ENCODE measurements at places on chromosomes 16 and 17.

DNA sequence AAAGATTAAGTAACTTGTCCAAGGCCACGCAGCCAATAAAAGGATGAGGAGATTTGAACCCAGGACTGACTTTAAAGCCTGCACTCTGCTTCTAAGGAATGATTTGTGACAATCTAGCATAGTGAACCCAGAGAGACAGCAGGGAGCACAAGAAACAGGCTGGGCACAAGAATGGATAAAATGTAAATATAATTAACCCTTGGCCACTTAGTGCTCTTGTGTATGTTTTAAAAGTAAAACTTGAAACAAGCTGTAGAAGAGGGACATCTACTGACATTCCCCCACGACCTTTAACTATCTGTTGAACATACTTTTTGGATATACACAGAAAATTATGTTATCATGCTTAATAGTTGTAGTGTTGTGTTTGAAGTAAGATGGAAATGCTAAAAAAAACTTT is 141.9 kb upstream of the PMFBP1 start:
- no peak for DNase-seq

DNA sequence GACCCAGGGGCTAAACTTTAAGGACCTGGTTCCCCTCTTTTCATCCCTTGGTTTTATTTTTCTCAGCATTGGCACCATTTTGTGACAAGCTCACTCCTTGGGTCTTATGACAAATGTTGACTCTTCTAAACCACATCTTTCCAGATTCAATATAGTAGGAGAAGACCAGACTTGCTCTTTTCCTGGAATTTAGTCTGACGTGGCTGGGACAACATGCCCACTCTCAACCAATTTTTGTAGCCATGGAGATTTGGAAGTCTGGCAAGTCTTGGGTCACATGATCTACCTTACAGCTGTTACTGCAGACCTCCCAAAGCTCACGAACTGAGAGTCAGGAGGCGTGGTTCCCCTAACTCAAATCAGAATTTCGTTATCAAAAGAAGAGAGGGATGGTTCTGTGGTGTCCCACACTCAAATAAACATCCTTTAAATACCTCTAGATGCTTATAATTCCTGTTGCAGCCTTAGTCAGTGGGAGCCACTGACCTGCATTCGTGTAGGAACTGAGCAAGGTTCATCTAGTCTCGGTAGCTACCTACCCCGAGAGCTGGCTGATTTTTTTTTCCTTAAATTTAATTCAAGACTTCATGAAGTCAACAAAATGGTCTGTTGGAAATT is 683.5 kb downstream of the MAF start:
- no peak for DNase-seq

GRCh38 chr16:67844497-67844896 is 2.2 kb upstream of the NUTF2 start:
- peak; percentile 23 for DNase-seq

DNA sequence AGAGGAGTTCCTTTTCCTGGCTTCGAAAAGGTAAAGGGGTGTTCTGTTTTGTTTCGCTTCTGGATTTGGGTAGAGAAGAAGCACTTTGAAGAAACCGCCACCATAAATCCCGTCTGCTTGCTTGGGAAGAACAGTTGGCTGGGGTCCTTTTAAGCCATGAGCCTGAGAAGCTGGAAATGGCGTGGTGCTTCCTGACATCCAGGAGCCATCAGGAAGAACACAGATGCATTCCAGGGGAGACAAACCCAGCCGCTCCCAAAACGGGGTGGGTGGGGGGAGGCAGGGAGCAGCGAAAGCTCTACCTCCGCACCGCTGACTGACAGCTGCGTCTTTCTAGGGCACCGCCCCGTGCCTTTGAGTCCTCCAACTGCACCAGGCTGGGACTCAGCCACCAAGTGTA is 91.6 kb downstream of the ZDHHC7 start:
- no peak for DNase-seq

- no peak for DNase-seq
Measured at GRCh38 chr16:63612462-63613227, 1509.2 kb downstream of the CDH11 start.

GRCh38 chr16:11129378-11129781 is 126.6 kb downstream of the SOCS1 start:
- no peak for DNase-seq

- DNase-seq = no peak
Measured at GRCh38 chr17:49079840-49080663, 52.5 kb upstream of the B4GALNT2 start.

DNA sequence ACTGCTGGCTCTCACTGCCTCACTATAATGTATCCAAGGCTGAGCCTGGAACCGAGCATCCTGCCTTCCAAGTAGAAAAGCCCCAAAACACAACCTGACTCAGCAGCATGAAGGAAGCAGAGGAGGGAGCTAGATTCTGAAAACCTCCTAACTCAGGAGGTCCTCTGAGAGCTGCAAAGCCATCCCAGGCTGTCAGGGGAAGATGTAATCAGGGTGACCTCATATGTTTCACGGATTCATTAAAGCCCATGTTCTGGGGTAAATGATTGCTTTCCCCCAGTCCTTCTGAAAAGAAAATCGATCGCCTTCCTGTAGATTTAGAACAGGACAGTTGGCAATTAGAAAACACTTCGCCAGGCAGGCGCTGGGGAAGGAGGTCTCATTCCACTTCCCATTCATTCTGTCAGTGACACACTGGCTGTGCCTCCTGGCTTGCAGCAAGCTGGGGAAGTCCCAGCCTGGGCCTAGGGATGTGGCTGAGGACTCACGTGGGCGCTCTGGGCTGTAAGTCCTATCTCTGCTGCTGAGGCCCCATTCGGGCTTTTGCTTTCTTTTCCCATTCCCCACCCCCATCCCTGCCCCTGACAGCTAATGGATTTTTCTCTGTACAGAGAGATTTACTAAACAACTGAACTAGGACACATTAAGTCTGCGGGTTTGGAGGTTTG is 75.7 kb upstream of the TMEM132E start:
- peak; percentile 22 for DNase-seq

- no peak for DNase-seq
Measured at GRCh38 chr17:79619196-79619595, 8.3 kb upstream of the RBFOX3 start.

DNA sequence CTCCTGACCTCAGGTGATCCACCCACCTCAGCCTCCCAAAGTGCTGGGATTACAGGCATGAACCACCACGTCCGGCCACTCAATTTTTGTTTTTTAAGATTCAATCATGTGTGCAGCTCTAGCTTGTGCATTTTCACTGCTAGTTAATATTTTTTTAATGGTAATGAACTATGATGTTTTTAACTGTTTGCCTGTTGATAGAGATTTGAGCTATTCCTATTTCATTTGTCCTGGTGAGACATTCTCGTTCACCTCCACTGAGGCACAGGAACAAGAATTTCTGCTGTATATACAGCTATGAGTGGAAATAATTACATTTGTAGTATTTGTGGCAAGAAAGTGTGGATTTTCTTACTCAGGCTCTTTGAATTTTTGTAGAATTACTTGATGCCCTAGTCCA is 137.7 kb upstream of the MYOCD start:
- DNase-seq = no peak

GRCh38 chr17:29592850-29593551 is at the start of gene ANKRD13B:
ANKRD13B (plus strand) TSS chr17:29593132; CDS start chr17:29593622, 490 bp downstream.
- peak; percentile 76 for DNase-seq

- no peak for DNase-seq
Measured at GRCh38 chr16:22736791-22737190, 77.2 kb upstream of the HS3ST2 start.

DNA sequence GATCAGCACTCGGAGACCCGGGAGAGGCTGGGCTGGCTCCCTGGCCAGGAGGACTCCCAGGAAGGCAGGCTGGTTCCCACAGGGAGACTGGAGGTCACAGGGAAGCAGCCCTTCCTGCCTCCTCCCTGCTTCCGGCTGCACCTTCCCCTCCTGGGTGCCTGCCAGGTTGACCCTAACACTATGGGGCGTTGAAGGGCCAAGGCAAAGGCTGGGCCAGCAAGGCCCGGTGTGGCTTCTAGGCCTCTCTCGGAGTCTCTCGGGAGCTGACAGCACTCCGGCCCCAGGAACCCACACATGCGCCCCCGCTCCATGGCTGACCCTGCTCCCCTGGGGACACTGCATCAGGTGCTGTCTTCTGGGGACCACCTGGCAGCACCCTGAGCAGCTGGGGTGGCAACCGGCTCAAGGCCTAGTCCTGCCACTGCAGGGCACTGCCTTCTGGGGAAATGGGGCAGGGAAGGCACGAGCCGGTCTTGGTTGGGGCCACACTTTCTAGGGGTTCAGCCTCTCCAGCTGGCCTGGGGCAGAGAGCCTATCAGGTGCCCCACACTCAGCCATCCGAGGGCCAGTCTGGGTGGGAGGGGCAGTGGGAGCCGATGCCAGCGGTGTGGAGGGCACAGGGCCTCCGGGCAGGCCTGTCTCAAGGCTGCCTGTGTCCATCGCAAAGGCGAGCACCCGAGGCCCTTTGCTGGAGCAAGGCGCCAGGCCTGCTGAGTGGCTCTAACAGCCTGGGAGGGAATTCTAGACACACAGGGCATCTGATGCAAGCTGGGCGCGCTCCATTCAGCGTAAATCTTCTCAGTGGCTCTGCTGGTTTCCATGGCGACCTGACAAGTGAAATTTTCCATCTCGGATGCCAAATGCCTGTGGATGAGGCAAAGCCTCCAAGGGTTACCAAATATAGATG is 5.6 kb upstream of the MTSS2 start:
- DNase-seq = no peak

- no peak for DNase-seq
Measured at GRCh38 chr17:30360086-30360808, 18.5 kb upstream of the CPD start.

DNA sequence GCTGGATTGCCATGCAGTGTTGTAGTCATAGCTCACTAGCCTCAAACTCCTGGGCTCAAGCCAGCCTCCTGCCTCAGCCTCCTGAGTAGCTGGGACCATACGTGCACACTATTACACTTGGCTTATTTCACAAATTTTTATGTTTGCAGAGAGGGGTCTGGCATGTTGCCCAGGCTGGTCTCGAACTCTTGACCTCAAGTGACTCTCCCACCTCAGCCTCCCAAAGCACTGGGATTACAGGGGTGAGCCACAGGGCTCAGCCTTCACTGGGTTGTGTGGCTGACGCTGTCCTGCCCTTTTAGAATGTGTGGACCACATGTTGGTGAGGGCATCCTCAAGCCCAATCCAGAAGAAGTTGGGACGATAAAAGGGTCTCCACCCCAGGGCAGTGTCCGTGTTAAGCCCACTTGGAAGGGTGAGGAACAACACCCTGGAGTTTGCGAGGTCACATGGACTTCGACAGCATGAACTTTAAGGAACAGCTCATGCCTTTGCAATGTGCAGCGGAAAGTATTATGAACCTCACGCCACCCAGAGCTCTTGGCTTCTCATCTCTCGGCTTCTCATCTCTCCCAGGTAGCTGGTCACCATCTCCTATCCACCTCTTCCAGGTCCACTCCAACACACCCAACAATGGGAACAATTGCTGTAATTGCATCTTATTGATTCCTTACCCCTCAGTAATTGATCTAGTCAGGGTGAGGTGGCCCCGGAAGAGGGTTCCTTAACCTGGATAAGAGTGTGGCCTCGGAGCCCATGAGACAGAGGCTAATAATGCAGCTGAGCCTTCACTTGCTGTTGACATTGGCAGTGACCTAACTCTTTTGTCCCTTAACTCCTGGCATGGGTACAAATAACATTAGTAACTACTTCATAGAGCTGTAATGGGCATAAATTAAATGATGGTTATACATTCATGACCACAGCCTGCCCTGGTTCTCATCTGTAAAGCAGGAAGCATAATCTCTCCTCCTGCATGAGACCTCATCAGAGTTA is 6.7 kb downstream of the FOXL1 start:
- DNase-seq = no peak

GRCh38 chr16:87952751-87953150 is 1.5 kb downstream of the BANP start:
- DNase-seq = no peak

DNA sequence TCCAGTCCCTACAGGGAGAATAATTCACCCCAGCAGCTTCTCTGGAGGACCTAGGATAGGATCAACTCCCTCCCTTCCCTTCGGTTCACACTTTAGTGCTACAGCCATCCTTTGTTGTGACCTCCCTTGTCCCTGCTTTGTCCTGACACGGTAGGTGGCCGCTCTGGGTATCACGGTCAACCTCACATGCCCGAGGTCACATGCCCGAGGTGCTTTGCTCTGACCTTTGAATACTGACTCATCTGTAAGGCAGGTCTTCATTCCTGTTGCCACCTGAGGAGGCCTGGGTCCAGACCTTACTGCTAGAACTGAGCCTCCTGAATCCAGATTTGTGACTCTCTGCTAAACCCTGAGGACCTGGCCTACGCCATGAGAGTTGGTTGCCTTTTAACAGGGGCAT is 19.7 kb downstream of the ALKBH5 start:
- no peak for DNase-seq

GRCh38 chr16:73019457-73020362 is 28.2 kb downstream of the ZFHX3 start:
- DNase-seq = no peak

GRCh38 chr17:75736173-75736835 is 15.0 kb downstream of the ITGB4 start:
- DNase-seq = no peak

- DNase-seq = no peak
Measured at GRCh38 chr16:78161023-78161729, 61.7 kb downstream of the WWOX start.

- DNase-seq = peak; percentile 60
Measured at GRCh38 chr16:53509906-53510703, 7.1 kb upstream of the AKTIP start.

DNA sequence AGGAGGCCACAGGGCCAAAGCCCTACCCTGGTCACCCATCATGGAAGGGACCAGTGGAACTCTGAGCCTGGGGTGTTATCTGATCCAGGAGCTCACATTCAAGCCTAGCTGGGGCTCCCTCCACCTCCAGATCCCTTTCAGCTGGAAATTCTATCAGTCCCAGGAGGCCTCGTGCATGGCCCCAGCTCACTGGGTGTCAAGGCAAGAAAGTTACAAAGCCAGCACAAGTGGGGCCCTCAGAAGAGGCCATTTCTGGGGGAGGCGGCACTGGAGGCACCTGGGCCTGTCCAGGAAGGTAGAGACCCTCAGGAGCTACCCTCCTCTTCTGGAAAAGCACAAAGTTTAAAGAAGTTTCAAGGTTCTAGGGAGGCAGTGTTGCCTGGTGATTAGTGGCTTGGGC is 4.8 kb downstream of the CA7 start:
- DNase-seq = no peak

GRCh38 chr17:58060596-58061191 is 22.5 kb upstream of the DYNLL2 start:
- DNase-seq = no peak

- DNase-seq = no peak
Measured at GRCh38 chr17:78974635-78975591, 4.8 kb downstream of the LGALS3BP start.

Measured in activated T-cell treated with anti-CD3 and anti-CD28 coated beads, Interleukin-2, amount 50 U/mL, for 48 hours (primary cell).